ENCODE measurements at places on chromosomes 16 and 17.

- DNase-seq: peak; percentile 58
Observed at GRCh38 chr16:68396481-68396880, 51.8 kb downstream of the SMPD3 start.

DNA sequence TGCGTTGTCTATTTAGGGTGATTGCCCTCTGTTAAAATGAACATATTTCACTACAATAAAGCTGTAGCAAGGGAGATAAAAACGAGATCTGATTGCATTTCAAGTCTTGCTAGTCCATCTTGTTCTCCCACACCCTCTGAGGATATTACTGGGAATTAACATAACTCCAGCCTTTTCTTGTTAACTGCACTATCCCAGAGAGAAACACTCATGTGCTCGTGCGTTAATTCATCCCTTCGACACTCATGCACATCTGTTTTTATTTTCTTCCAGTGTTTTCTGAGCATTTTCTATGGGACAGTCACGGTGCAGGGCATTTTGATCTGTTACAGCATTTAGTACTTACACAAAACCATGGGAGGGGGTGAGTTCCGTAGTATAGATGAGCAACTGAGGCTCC, 202.1 kb downstream of the CYLD start:
- DNase-seq: no peak

DNA sequence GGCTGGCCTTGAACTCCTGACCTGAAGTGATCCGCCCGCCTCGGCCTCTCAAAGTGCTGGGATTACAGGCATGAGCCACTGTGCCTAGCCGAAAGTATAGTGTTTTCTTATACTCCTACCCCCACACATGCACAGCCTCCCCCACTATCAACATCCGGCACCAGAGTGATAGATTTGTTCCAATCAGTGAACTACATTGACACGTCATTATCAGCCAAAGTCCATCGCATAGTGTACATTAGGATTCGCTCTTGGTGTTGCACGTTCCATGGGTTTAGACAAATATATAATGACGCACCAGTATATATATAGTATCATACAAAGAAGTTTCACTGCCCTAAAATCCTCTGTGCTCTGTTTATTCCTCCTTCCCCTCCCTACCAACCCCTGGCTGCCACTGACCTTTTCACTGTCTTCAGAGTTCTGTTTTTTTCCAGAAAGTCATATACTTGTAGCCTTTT, 11.9 kb upstream of the TM4SF5 start:
- DNase-seq: no peak

DNA sequence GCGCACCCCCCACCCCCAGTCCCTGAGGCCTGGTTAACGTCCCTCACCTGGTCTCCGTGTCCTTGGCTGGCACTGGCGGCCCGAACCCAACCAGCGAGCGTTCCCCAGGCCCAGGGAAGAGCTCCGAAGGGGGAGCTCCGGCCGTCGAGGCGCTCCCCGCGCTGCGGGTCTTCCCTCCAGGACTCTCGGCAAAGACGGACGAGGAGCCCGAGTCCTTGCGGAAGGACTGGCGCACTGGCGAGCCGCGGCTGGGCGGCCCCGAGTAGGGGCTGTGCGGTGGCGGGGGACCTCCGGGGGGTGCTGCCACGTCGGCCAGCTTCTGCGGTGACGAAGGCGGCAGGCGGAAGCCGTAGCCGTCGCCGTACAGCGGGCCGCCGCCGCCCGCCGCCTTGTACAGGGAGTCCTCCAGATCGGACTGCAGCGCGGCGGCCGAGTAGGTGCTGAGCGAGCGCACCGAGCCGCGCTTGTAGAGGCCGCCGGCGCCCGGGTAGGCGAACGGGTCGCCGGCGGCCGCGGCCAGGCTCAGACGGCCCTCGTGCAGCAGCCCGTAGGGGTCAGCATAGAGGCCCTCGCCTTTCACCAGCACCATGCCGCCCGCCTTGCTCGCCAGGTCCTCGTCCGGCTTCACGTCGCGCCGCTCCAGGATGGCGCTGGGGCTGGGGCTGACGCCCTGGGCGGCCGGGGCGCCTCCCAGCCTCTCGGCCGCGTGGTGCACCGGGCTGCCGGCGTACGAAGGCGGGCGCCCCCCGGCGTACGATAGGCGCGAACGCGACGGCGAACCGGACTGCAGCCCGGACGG, 44.1 kb downstream of the SRCIN1 start:
- no peak for DNase-seq

- DNase-seq: no peak
Observed at GRCh38 chr17:66573078-66573477, 261.8 kb upstream of the CACNG5 start.

DNA sequence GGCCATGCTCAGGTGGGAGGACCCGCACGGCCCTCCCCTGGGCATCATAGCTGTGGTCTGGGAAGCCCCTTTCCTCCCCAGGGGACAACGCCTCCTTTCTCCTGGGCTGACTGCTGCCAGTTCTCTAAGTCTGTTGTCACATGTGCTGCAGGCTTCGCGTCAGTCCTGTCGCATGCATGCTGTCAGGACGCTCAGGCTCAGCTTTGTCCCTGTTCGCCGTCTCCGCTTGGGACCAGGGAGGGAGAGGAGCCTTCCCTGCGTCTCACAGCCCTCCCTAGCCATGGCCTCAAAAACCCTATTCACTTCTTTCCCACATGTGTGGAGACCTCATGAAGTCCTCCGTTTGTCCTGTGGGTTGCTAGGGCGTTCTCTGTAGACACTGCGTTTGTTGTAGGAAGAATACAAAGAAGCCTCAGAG, 21.4 kb downstream of the LDHD start:
- no peak for DNase-seq

DNA sequence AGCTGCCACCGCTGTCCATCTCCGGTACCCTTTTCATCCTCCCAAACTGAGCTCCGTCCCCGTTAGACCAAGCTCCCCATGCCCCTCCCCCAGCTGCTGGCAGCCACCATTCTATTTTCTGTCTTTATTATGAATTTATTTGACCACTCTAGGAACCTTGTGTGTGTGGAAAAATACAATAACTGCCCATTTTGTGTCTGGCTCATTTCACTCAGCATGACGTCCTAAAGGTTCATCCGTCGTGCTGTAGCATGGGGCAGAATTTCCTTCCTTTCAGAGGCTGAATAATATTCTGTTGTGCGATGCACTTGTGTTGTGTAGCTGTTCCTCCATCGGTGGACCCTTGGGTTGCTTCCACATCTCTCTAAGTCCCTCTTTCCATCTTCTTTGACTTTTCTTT, 263.1 kb downstream of the SEC14L1 start:
- DNase-seq: no peak

GRCh38 chr16:30399435-30400186, 4.4 kb downstream of the ZNF48 start:
- DNase-seq: no peak

GRCh38 chr17:4412933-4413831, 20.6 kb upstream of the SPNS3 start:
- DNase-seq: peak; percentile 84

GRCh38 chr16:61897657-61898056, 138.6 kb downstream of the CDH8 start:
- no peak for DNase-seq

DNA sequence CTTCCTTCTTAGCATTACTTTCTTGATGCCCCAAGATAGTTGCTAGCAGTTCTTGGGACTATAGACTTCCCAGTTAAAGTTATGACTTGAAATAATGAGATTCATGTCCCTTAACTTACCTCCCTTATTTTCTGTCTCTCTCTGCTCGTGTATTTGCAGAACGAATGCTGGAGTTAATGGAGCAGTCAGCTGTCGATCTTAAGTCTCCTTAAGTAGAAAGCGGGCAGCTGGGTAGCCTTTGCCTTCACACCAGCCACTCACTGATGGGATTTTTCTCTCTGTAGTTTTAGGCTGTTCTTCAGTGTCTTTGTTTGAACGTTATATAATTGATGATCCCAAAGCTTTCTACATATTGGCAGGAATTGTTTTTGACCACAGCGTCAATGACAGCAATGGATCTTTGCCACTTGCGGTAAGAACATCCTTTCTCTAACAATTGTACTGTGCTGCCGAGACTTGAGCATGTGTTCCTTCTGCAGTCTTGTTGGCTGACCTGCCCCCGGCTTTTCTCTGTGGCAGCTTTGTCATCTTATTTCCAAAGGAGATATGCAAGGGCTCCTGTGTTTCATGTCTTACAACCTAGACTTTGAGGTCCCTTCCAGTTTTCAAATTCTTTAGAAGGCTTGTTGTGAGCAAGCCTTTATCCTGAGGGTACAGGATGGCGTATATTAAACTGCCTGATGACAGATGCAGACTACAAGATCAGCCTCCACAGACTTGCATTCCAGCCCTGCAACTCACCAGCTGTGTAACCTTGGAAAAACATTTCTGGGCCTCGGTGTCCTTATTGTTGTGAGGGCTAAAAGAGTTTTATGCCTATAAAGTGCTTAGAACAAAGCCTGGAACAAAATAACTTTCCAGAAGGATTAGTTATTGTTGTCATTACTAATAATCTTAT, 25.1 kb upstream of the ABCA3 start:
- DNase-seq: peak; percentile 70

- DNase-seq: no peak
Observed at GRCh38 chr17:30927756-30928155, 6.0 kb downstream of the ADAP2 start.

DNA sequence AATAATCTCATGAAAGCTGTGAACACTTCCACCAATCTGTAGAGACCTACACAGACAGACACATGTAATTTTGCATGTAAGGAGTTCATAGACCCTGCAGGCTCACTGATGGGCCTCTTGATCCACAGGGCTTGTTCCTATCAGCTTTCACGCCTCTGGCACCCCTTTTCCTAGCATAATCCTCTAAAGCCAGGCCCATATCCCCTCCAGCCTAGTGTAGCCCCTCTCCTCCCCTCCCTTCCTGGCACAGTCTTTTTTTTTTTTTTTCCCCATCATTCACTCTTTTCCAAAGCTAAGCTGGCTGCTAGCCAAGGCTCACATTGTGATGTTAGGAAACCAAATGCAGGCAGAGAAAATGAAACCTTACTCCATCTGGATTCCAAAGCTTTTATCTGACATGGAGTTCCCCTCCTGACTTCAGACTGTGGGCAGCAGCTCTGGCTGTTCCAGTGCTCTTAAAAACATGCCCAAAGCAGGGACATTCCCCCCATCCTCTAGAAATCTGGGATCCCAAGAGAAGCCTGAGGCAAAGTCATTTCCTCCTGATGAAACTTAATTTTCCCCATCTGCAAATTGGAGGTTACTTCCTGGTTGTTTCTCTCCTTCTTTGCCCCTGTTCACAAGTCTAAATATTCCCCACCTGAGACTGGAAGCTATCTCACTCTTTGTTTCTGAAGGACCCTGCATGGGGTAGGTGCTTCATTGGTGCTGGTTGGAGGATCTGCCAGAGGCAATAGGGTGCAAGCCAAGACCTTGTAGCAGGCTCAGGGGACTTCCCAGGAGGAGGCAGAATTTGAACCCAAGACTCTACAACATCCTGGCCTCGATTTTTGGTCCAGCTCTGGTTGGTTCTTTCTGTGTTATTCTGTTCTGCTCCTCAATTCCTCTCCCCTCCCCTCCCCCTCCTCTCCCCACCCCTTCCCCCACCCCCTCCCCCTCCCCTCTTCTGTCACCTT, 9.9 kb upstream of the CCL5 start:
- peak; percentile 68 for DNase-seq

DNA sequence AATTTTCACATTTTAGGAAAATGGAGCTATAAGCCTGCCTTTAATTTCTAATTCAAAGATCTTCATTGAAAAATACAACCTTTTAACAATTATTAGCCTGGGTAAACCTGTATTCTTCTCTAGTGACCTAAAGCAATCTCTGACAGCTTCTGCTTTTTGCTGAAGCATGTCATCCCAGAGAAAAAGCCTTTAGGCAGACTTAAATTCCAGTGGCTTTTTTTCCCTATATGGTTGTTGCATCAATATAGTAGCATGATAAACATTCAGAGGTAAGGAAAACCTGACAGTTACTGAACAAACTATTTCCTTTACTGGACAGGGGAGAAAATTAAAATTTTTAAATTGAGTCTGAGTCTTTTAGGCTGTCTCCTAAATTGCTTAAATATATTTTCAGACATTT, 7.8 kb upstream of the EVI2A start:
- DNase-seq: peak; percentile 22

DNA sequence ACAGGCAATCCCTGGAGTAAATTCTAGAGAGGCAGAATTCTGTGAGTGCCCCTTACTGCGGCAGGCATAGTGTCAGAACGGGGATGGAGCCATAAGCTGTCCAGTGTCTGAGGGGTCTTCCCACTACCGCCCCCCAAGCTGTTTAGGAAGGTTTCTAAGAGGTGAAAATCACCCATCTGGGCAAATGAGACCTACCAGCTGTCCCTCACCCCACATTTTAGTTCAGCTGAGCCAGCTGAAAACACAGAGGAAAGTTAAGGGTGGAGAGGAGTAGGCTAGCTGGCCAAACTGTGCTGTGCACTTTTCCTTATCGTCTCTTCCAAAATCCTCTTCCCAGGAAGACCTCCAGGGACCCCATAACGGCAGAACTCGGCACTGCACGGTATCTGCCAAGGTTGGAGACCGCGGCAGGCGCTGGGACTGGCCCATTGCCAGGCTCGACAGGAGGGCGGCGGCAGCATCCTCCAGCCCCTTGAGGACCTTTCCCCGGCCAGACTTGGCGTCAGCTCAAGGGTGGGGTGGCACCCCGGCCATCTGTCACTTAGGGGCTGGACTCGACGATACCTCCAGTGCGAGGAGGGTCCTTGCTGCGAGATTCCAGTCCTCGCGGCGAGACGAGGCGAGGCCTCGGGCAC, 955 bp downstream of the ACLY start:
- DNase-seq: peak; percentile 31

DNA sequence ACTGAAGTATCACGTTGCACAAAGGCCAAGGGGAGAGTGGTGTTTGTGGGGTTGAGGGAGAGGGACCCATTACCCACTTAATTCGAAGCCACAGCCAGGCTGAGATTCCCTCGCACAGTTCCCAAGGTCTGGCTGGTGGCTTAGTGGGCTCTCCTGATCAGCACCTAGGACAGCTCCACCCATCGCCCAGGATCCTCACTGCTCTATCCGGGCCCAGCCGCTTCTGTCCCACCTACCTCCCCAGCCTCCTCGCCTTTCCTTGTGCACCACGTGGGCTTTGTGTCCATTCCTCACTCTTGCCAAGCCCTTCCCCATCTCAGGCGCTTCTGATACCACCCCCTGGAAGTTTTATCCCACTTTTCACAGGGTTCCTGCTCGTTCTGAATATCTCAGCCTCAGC, 163.5 kb downstream of the CCT6B start:
- DNase-seq: peak; percentile 18

DNA sequence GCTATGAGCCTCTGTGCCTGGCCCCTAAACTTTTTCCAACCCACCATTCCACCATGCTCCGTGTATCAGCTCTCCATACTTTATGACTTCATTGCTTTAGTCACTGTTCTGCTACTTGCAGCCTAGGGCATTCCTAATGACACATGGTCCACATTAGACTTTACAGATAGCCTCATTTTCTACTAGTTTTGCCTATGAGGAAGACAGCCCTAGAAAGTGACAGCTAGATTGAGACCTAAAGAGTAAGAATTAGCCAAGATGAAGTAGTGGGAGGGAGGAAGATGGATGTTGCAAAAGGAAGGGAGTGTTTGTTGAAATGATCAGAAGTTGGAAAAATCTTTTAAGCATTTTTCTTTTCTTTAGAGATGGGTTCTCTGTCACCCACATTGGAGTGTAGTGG, 11.0 kb downstream of the C16orf54 start:
- DNase-seq: peak; percentile 6
